ENCODE measurements at places on chromosomes 11 and 22.

DNA sequence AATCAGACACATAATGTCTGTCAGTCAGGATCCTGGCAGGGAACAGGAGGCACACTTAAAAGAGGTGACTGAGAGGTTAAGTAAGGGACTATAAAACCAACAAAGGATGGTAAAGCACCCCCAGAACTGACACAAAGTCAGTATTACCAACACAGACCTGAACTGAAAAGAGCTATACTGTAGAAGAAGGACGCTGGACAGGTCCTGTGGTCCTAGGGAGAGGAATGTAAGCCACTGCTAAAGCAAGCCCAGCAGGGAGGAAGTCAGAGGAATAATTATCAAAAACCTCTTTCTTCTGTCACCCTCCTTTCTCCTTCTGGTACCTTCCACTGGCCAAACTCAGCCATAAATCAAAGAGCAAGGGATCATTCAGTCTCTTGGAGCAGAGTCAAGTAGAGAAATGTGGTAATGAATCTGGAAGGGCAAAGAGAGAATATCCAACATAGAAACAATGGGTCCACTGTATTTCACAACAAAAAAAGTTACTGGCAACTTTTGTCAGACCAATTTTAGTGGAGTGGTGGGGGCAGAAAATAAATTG is 33.4 kb upstream of the ANGPTL5 start:
- no peak for DNase-seq

GRCh38 chr11:102361086-102362031 is 14.3 kb downstream of the BIRC2 start:
- DNase-seq: peak; percentile 71

GRCh38 chr11:35177370-35177769 is 38.4 kb downstream of the CD44 start:
- peak; percentile 82 for DNase-seq

DNA sequence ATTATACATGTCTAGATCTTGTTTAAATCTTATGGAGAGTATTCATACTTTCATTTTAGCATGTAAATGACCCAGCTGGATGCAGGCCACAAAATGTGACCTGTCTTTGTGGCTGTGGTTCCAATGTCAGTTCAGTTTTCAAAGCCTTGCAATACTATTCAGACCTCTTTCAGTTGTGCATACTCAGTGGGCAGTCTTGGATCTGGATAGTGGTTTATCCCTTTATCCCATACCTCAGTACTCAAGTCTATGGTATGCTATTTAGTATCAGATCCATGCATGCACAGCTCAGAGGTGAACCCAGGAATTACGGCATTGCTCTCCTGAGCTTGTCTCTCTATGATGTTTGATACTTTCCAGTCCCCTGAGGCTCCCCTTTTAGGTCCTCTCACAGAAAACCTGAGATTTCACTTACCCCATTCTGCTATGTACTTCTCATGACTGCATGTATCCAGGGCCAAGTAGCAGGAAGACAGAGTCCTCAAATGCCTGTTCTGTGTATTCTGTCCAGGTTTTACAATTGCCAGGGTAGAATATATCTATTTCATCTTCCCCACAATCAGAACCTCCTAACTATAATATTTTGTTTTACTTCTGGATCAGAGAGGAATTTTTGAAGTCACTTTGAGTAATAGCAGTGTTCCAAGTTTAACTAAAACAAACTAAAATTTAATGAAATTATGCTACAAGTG is 6.9 kb upstream of the P4HA3 start:
- DNase-seq: no peak

DNA sequence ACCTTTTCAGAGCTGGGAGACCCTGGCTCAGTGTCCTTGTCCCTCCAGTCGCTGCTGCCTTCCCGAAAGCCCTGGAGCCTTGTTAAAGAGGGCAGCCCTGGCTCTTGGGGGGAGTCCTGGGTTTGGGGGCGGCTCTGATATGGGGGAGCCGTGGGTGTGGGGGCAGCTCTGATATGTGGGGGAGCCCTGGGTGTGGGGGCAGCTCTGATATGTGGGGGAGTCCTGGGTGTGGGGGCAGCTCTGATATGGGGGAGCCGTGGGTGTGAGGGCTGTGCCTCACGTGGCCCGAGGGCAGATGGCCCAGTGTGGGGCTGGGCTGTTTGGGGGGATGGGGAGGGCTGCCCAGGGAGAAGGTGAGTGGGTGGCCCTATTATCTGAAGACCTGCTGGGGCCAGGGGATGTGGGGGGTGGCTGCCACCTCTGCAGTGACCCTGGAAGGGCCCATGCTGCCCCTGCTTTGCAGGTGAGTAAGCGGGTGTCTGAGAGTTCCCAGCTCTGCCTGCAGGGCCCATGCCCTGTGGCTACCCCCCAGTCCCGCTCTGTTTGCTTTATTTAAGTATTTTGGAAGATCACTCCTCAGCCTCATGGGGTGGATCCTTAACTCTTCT is 30.9 kb upstream of the GRAMD4 start:
- no peak for DNase-seq

DNA sequence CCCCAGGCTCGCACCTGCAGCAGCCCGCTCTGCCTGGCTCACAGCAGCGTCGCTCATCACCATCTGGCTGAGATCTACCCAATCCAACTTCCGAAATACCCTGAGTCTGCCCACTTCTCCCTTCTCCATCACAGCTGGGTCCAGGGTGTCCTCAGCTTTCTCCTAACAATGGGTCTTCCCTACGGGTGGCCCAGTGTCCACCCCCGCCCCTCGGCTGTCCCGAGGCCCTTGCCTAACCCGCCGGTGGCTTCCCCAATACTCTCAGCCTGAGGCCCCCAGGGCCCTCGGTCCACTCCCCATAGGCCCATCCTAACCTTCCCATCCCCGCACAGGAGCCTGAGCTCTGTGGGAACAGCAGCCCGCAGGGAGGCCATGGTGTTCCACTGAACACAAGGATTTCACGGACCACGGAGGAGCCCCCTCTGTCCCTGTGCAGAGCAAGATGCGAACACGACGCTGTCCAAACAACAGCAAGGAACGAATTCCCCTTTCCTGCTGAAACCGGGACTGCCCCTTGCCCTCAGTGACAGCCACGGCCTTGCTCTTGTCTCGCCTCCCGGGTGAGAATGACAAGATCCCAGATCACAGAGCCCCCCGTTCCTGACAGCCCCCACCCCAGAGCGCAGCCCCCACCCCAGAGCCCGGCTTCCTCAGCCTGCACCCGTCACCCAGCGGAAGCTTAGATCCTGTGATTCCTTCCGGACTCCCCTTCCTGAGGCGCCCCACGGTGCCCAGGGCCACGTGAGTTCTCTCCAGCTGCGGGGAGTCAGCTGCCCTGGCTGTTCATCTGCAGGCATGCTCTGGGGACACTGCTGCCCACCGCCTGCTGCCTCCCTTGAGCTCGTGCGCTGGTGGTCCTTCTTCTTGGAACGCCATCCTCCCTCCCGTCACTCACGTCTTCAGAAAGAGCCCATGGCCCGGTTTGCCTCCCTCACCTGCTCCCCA is 48.8 kb upstream of the CARS1 start:
- no peak for DNase-seq

- no peak for DNase-seq
These were observed 202.9 kb downstream of the FAM76B start for GRCh38 chr11:95586661-95587060.

- DNase-seq: no peak
These were observed 5.3 kb downstream of the MALAT1 start for GRCh38 chr11:65503949-65504673.

GRCh38 chr22:43411040-43411868 is 560 bp upstream of the MPPED1 start:
- DNase-seq: no peak

- DNase-seq: no peak
These were observed 30.9 kb downstream of the IGLL1 start for GRCh38 chr22:23549198-23549595.

GRCh38 chr11:110463153-110463552 is 33.4 kb downstream of the FDX1 start:
- peak; percentile 16 for DNase-seq

- DNase-seq: no peak
These were observed 2.1 kb upstream of the MIF start for GRCh38 chr22:23892130-23892529.

DNA sequence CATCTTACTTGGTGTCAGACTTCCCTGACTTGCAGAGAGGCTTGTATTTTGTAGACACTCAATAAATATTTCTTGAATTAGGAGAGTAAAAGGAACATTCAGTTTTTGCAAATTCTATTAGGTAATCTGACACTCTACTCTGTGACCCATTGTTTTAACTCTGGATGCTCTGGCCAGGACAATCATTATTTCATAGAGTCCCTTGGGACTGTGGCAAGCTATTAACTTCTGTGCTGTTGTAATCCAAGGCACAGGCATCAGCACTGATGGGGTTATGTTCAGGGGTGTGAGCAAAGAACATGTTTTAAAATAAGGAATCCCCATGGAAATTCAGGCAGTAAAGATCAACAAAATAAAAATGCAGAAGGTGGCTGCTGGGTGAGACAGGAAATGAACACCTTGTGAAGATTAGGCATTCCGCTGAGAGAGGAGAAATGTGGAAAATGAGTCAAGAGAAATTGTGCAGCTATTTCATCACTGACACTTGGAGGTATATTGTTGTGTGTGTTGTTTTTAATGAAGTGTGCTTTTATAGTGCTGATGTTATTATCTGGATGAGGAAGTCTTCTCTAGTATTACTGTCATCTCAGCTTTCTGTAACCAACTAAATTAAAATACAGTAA is 175.2 kb downstream of the WNT11 start:
- no peak for DNase-seq

DNA sequence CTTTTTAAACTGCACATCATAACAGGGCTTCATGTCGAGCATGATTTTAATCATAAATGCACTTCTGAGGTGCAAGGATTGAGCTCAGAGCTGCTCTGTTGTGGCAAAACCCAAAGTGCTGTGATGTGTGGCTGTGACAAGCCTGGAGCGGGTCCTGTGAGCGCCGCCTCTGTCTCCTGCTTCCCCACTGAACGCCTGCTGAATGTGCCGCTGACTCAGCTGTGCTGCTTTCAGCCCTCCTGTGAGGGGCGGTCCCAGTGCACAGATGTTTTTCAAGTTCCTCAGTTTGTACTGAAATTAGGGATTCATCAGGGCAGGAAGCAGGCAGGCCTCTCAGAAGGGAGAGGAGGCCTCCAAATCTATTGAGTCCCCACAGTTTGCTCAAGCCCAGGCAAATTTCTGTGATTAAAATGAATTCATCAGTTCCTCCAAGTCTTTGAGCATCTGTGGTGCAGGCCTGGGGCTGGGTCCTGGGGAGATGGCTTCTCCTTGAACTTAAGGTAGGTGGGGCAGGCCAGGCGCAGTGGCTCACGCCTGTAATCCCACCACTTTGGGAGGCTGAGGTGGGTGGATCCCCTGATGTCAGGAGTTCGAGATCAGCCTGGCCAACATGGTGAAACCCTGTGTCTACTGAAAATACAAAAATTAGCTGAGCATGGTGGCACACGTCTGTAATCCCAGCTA is 3.0 kb upstream of the GTSE1 start:
- no peak for DNase-seq

Data from activated CD4-positive, alpha-beta T cell treated with anti-CD3 and anti-CD28 coated beads, Interleukin-2, amount 10 ng/mL, durations not matched to agents 7 days and 5 days (primary cell).